NCI-H1417 treated with DMSO at 0.1 percent for 48 hours (cell line): ENCODE measurements at places on chromosomes 3 and 15.

DNA sequence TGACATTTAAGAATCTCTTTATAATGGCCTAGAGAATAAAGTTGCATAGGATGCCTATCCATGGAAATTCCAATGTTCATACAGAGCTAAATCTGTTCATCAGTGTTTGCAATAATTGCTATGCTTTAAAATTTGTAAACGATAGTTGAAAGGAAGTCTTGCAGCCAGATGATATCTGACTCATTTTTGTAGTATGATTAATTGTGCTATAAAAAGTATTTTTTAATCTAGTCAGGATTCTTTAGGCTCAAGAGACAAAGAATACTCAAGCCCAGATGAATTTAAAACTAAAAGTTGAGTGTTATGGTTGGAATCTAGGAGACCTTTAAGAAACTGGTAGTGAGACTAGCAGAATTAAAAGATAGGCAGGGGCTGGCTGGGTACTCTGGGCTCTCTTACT, 50.5 kb downstream of the SUCNR1 start:
- DNase-seq = no peak

GRCh38 chr3:124666067-124666466, 64.2 kb upstream of the UMPS start:
- no peak for DNase-seq

GRCh38 chr3:48426944-48427629, 2.8 kb downstream of the PLXNB1 start:
- no peak for DNase-seq

- no peak for DNase-seq
Observed at GRCh38 chr3:43089081-43089480, 16.8 kb downstream of the POMGNT2 start.

- DNase-seq = no peak
Observed at GRCh38 chr3:135918600-135918999, 46.9 kb upstream of the PPP2R3A start.

DNA sequence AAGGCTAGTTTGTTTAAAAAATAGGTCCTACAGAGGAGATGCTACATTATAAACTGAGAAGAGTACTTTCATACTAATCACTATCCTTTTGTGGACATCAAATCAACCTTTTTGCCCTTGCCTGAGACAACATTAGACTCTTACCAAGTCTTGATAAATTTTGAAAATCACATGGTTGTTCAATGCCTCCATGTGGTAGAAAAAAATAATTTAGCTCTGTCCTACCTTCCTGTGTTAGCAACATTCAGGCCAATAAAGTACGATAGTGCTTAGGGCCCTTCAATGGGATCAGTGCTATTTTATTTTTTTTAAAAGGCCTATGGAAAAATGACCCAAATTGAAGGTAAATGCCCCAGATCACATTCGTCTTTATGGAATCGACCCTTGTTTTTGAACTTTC, 5.0 kb upstream of the UBE2E1 start:
- no peak for DNase-seq

DNA sequence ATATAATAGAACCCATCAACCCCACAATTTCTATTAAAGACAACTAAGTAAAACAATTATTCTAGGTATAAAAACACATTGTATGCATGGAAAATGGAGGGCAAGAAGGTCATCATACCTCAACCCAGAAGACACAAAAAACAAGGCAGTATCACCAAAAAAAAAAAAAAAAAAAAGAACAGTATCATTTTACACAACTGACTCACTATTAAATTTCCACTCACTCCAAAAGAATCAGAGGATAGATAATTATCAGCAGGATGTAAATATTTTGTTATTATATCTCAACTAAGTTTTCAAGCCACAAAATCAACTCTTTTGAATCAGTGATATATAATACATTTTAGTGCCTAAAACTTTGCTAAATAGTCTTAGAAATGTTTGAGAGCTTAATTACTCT, 55.0 kb downstream of the CLASP2 start:
- DNase-seq = no peak

DNA sequence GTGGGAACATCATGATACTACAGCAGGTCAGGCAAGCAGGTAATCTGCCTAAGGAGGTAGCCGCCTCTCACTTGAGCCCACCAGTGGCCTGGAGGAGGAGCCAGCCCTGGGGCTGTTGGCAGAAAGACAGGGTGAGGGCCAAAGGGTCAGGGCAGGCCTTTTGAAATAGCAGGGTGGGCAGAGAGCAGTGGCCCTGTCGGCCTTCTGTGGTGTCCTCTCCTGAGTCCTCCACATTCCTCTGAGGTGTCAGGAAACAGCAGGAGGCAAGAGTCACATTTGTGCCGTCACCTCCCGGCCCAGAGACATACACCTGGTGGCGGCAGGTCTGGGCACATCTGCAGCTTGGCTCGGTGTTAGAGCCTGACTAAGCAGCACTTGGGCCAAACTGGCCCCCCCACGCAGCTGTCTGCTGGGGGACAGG, 3.9 kb upstream of the BNC1 start:
- no peak for DNase-seq

DNA sequence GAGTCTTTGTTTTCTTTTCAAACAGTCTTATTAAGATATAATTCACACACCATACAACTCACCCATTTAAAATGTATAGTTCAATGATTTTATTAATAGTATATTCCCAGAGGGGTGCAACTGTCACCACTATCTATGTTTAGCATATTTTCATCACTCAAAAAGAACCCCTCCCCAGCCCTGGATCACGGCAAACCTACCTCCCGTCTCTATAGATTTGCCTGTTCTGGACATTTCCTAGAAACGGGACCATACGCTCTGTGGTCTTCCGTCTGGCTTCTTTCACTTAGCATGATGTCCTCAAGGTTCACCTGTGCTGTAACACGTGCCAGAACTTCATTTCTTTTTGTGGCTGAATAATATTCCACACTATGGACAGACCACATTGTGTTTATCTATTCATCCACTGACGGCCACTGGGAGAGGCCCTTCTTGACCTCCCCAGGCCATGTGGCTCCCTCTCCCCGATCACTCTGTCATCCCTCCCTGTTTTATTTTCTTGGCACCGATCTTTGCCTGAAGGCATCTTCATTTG, 56.4 kb downstream of the IQSEC1 start:
- DNase-seq = no peak

DNA sequence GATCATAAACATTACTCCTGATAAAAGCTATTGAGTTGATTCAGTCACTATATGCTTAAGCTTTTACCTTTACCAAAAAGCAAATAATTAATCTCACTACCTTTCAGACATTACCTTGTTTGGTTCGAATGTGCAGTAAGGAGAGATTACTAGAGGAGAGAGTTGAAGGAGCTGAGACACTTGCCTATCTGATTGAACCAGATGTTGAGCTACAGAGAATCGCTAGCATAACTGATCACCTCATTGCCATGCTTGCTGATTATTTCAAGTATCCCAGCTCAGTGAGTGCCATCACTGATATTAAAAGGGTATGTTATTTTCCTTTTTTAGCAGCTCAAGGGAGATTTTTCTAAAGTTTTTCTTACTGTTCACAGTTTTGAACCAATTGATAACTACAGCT, 54.6 kb downstream of the ARMC8 start:
- DNase-seq = no peak
